ENCODE measurements at places on chromosomes 7 and 10. TPM values are rescaled to one million over a fixed set of nuclear protein-coding genes. Genes with fewer than 3 reads are reported as not detected.

DNA sequence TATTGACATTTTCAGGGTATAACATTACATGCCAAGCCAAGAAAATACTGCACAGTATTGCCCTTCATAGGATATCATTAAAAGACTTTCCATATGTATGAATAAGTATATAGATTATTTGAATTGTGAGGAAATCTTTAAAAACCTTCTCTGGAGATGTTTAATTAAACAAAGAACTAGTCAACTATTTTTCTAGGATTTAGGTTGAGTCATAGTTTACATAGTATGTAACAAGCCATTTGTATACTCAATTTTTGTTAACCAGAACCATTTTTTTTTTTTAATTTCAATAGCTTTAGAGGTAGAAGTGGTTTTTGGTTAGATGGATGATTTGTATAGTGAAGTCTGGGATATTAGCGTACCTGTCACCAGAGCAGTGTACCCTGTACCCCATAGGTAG lies 151.2 kb upstream of the ASAH2 start:
- DNase-seq = no peak

DNA sequence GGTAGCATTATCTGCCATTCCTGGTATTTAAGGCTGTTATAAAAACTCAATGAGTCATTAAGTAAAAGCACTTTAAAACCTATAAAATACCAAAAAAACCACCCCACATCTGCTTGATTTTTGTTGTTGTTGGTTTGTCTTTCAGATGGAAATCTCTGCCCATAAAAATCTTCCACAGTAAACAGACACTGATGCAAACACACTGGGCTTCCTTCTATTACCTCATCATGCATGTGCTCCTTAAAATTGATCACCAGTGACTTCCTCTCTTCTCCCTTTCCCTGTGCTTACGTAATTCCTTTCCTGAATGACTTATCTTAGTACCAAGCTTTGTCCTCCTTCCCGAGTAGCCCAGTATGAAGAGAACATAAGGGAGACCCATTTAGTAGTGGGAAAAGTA lies 167.2 kb downstream of the EVX1 start:
- no peak for DNase-seq

Gene OR2A5
- total RNA-seq = not detected

Gene ITIH2
- not detected for total RNA-seq

DNA sequence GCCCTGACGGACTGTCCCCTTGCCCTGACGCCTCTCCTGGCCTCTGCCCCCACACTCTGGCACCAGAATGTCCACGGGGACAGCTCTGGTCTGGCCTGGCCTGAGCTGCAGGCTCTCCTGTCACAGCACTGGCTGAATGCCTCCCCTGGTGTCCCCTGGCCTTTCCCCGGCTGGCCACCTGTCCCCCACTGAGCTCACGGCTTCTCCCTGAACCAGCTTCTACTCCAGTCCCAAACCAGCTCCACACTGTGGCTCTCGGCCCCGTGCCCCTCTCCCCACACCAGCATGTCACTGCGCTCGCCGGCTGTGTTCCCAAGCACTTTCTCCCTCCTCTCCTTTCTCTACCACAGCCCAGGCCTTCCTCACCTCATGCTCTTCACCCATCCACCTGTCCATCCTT lies 386.4 kb downstream of the DNAJB6 start:
- no peak for DNase-seq

- DNase-seq = no peak
Measured at GRCh38 chr7:121057878-121058277, 69.4 kb downstream of the CPED1 start.

Gene MEOX2
- 47.8 TPM for total RNA-seq

DNA sequence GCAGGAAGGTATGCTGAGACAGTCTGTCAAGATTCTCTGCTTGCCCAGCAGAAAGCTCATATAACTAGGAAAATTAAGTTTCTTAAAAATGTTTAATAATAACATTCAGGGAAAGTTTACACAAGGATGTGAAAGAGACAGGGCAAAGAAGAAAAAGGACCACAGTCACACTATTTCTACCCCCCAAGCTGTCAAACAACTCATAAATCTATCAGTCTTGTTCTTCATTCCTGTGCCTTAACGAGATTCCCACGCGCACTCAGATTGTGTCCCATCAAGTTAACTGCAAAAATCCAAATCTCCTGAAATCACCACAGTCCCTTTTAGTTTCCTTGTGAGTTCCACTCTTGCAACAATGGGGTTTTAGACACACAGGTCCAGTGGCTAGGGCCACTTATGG lies 14.9 kb downstream of the CUL2 start:
- no peak for DNase-seq

Gene HOXA6
- total RNA-seq = 20.7 TPM

DNA sequence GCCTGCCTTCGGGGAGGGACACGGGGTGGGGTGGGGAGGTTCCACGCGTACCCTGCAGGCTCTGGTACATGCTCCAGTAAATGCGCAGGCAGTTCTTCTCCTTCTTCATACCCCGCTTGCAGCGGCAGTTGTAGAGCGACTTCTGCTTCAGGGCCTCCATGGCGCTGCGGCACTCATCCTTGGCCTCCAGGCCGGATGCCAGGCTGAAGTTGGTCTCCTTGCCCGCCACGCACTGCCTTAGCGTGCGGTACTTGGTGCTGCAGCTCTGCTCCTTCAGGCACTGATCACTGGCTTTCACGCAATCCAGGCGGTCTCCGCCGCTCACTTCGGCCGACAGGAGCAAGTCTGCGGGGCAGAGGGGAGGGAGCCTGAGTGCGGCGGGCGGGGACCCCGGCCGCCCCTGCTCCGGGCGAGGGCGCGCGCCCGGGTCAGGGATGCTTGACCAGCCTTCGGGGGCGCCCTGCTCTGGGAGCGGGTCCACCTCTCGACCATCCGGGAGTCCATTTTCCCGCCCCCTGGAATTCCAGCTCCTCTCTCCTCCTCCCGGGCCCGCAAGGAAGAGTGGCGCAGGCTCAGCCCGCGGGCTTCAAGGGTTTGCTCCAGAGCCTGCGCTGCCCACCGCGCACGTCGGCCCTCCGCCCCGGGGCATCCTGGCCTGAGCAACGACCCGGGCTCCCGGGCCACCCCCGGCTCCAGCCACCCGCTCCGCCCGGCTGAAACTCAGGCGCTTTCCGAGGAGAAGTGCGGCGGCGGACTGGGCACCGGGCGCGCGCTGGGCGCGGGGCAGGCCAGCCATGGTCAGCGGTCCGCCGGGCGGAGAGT lies 2.0 kb downstream of the GFRA1 start:
- no peak for DNase-seq

GRCh38 chr10:111125102-111125501 lies 48.3 kb downstream of the ADRA2A start:
- no peak for DNase-seq

DNA sequence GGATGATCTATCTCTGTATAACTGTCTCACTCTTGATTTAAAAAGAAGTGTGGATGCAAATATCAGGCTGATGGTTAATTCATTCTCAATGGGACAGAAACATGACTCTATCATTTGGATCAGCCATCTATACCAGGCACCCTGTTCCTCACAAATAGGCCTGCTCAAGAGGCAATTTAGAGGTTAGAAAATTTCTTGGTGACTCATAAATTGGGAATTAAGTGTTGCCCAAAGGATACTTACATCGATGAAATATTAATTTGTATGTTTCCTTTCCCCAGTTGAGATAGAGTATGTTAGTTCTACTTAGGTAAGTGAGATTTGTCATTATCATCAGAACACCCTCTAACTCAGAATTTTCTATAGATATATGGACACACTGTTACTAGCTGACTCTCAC lies 57.7 kb downstream of the PRSS58 start:
- DNase-seq = no peak

DNA sequence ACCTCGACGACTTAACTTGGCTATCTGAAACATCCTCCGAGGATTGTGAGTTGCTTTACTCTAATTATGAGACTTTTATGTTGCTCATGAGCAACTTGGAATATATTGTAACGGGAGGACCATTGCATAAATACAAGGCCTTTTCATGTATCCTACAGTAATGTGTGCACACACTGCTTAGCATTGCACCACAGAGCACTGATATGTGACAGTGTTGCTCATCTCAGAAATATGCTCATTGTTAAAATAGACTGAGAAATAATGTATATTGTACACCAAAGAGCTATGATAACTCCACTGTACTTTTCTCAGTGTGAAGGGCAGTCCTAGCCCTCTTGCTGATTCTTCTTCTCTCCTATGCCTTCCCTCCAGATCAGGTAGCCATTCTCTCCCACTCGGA lies 102.8 kb upstream of the CDK13 start:
- DNase-seq = no peak

DNA sequence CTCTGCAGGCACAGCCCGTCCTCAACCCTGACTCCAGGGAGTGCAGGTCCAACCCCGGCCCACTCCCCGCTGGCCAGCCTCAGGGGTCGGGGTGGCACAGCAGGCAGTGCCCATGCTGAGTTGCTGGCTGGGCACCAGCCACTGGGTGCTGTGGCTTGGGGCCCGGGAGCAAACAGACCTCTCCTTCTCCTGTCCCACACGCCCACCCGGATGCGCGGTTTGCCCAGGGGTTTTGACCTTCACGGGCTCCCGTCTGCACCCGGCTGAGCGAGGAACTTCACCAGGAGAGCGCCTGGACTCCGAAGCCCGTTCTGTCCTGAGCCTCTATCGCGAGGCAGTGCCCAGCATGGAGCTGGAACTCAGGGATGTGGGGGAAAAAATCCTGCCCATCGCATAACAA lies 2.6 kb upstream of the GRIFIN start:
- no peak for DNase-seq

GRCh38 chr7:102291056-102291915 lies 4.6 kb downstream of the SH2B2 start:
- no peak for DNase-seq

GRCh38 chr10:30490289-30491000 lies 56.5 kb downstream of the MAP3K8 start:
- no peak for DNase-seq

GRCh38 chr7:37129035-37129425 lies 319.6 kb downstream of the ELMO1 start:
- no peak for DNase-seq

Gene DNAH11
- total RNA-seq = 0.69 TPM
